ENCODE measurements at places on chromosomes 2 and 18. TPM values are rescaled to one million over a fixed set of nuclear protein-coding genes. Genes with fewer than 3 reads are reported as not detected.

GRCh38 chr18:24934258-24934932, 417.6 kb downstream of the ZNF521 start:
- no peaks in the 10 kb centered on the region for H3K36me3 ChIP-seq
- no peaks in the 10 kb centered on the region for H3K4me1 ChIP-seq
- no peaks in the 10 kb centered on the region for H3K27me3 ChIP-seq
- no peak overlapping the region for H3K4me3 ChIP-seq
- no peak for DNase-seq

DNA sequence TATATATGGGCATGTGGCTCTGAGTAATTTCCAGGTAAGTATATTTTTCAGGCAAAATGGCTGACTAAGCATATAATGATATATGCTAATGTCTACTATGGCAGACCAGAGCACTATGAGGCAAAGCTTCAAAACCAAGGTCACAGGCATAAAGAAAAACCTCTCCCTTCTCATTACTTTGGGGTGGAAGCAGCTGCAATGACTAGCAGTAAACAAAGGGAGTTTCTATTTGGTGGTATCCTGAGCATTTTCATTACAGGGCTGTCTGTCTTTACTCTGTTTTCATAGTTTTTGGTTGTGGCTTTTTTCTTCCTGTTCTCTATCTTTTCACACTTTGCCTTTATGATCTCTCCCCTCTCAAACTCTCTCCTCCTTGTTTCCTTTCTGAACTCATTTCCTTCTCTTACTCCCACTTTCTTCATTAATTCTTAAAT, 15.6 kb downstream of the PDE6D start:
- H3K36me3 ChIP-seq = no peaks in the 10 kb centered on the region
- H3K27me3 ChIP-seq = no peaks in the 10 kb centered on the region
- H3K4me3 ChIP-seq = no peak overlapping the region
- DNase-seq = no peak
- no peak overlapping the region for H3K27ac ChIP-seq

DNA sequence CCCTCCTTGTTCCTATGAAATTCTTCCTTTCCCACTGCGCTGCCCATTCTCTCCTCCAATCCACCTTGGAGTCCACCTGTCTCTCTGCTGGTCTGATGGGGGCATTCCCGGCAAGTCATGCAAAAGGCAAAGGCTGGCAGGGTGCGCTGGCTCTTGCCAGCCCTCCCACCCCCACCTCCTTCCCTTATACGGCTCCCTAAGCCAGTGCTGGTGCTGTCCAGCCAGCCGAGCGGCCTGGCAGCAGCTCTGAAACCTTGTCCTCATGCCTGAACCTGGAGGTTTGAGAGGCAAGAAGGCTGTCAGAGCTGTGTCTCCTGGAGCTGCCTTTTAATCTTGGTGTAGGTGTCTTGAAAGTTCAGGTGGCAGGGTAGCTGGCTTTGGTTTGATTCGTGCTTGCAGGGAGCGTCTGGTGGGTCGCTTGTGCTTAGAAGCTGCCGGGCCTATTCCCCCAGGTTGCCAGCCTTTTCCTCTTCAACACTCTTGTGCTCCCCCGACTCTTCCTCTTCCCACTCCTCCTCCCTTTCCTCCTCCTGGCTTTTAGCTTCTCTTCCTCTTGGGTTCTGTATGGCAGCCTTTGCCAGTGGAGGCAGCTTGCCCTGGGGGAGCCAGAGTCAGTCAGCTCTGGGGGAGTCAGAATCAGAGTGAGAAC, 748 bp downstream of the LIPG start:
- H3K4me3 ChIP-seq = peak overlapping the region; percentile 65
- DNase-seq = no peak
- H3K27ac ChIP-seq = no peak overlapping the region
- no peaks in the 10 kb centered on the region for H3K36me3 ChIP-seq

GRCh38 chr2:212649646-212650045, 111.0 kb upstream of the ERBB4 start:
- DNase-seq = no peak
- H3K4me3 ChIP-seq = no peak overlapping the region
- H3K27me3 ChIP-seq = no peaks in the 10 kb centered on the region
- no peaks in the 10 kb centered on the region for H3K4me1 ChIP-seq
- H3K36me3 ChIP-seq = no peaks in the 10 kb centered on the region

GRCh38 chr2:62831729-62832128, 126.2 kb downstream of the EHBP1 start:
- no peak overlapping the region for H3K27ac ChIP-seq
- H3K27me3 ChIP-seq = no peaks in the 10 kb centered on the region
- no peaks in the 10 kb centered on the region for H3K36me3 ChIP-seq
- no peak overlapping the region for H3K4me3 ChIP-seq

- H3K4me3 ChIP-seq = no peak overlapping the region
- H3K27ac ChIP-seq = no peak overlapping the region
- DNase-seq = no peak
- no peaks in the 10 kb centered on the region for H3K4me1 ChIP-seq
Measured at GRCh38 chr2:85110991-85111560, 22.1 kb upstream of the TCF7L1 start.

DNA sequence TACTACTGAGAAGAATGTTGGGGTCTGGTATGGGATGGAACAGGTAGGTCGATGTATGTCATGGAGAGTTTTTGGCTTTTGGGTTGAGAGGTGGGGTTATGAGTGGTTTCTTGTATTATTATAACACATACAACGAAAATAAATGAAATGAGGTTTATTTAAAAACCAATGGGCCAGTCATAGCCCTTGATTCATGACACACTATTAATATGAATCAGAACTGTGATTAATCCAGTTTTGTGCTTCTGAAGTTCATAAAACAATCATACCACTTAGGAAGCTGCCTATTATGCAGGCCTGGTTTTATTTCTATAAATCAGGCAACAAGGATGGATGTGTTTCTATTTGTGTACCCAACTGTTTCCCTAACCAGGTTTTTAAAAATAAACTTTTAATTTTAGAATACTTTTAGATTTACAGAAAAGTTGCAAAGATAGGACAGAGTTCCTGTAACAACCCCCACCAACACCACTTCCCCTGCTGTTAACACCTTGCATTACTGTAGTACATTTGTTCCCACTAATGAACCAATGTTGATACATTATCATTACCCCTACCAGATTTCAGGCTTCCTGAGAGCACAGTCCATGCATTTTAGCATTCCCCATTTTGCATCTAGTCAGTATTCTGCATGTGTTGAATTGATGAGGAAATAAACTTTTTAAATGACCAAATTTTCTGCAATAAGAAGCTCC, 37.5 kb upstream of the NCOA1 start:
- H3K36me3 ChIP-seq = no peaks in the 10 kb centered on the region
- H3K4me3 ChIP-seq = peak overlapping the region; percentile 11
- H3K4me1 ChIP-seq = peaks cover 4% of the 10 kb centered on the region
- no peak for DNase-seq

DNA sequence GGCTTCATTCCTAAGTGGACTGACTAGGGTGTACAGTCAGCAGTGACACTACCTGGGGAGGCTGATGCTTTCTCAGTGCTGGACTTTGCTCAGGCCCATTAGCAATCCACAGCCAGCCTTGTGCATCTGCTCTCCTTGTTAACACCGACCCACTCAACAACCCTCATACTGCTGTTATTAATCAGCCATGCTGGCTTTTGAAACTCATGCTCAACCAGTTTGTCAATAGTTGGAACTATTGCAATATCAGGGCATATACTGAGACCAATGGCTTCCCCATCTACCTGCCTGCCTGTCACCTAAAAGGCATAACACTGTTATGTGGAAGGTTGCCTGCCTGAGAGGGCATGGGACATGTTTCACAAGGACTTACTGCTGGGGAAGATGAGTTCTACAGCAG, 39.4 kb downstream of the GAD1 start:
- no peaks in the 10 kb centered on the region for H3K27me3 ChIP-seq
- H3K4me1 ChIP-seq = no peaks in the 10 kb centered on the region
- DNase-seq = no peak
- H3K36me3 ChIP-seq = no peaks in the 10 kb centered on the region
- H3K27ac ChIP-seq = no peak overlapping the region
- no peak overlapping the region for H3K4me3 ChIP-seq

- H3K4me3 ChIP-seq = no peak overlapping the region
- no peak overlapping the region for H3K27ac ChIP-seq
- no peaks in the 10 kb centered on the region for H3K4me1 ChIP-seq
- DNase-seq = no peak
- H3K36me3 ChIP-seq = no peaks in the 10 kb centered on the region
Measured at GRCh38 chr2:180966378-180966777, 14.0 kb upstream of the UBE2E3 start.

DNA sequence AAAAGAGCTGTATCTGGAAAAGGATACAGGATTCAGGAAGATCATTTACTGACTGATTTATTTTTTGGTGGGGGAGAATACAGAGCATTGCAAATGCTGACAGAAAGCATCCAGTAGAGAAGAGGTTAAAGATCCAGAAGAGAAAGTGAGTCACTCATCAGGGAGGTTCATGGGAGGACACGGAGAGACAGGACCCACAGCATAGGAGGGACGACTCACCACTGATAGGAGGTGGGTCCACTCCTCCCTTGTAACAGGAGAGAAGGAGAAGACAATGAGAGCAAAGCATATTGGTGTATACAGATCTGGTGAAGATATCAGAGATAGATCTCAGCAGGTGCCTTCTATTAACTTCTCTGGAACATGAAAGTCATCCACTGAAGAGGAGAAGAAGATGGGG, 142.4 kb upstream of the AQP4 start:
- no peak overlapping the region for H3K27ac ChIP-seq
- no peaks in the 10 kb centered on the region for H3K27me3 ChIP-seq

DNA sequence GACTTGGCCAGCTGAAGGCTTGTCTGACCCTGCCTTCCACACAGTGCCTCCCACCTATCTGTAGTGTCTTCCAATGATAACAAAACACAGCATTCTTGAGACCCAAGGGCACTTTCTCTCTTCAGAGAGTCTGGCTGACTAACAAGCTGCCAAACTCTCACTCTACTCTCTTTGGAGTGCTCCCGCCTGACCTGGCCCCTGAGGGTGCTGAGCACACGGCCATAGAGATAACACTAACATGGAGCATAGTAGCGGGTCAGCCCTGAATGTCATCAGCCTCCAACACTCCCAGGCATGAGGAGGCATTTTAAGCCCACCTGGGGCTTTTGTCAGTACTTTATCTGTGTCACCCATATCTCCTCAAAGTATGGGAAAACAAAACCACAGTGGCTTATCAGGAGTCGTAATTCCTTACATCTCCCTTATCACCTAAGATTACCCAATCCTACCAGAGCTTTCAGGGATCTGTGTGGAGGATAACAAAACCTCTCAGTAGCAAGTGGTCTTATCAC, 160.3 kb upstream of the TCF4 start:
- H3K4me3 ChIP-seq = no peak overlapping the region
- H3K27me3 ChIP-seq = no peaks in the 10 kb centered on the region
- H3K27ac ChIP-seq = no peak overlapping the region
- H3K4me1 ChIP-seq = no peaks in the 10 kb centered on the region

DNA sequence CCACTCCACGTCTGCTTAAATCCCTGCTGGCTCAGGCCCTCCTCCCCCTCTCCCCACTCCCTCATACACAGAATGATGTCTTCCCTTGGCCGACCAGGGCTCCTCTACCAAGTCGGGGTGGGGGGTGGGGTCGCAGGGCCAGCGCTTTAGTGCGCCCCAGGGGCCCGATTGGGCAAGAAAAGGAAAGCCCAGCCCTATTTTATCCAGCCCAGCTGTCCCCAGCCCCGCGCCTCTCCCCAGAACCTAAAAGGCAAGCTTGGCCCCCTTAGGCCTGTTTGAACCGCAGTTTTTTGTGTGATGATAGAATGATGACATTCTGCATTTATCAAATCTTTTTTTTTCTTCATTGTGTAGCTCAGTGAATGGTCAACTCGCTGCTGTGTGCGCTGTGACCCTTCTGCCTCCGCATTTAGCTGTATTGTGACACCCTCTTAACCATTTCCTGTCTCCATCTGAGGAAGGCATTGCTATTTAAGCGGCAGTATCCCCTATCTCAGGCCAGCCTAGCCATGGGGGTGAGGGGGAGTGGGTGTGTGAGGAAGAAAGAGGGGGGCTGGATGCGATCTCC, 231.4 kb downstream of the HAUS1 start:
- H3K4me1 ChIP-seq = no peaks in the 10 kb centered on the region
- peak overlapping the region; percentile 68 for H3K4me3 ChIP-seq
- H3K36me3 ChIP-seq = no peaks in the 10 kb centered on the region
- H3K27ac ChIP-seq = no peak overlapping the region
- DNase-seq = no peak
- no peaks in the 10 kb centered on the region for H3K27me3 ChIP-seq

DNA sequence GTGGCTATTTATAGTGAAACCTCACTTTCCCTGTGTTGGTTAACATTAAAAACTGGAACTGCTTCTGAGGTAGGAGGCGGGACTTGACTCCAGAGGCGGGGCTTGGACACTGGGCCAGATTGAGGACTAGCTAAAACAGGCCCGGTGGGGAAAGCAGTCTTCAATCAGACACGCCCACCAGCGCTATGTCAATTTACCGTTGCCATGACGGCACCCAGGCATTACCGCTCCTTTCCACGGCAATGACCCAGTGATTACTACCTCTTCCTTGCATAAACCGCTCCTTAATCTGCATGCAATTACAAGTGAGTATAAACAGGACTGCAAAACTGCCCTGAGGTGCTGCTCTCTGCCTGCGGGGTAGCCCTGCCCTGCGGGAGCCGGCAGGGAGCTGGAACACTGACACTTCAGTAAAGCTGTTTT, 35.3 kb downstream of the LRRFIP1 start:
- H3K4me1 ChIP-seq = peaks cover 7% of the 10 kb centered on the region
- DNase-seq = peak; percentile 89
- peak overlapping the region; percentile 75 for H3K27ac ChIP-seq
- no peaks in the 10 kb centered on the region for H3K36me3 ChIP-seq
- H3K4me3 ChIP-seq = no peak overlapping the region

- no peak for DNase-seq
- H3K4me3 ChIP-seq = no peak overlapping the region
- H3K27ac ChIP-seq = no peak overlapping the region
- no peaks in the 10 kb centered on the region for H3K4me1 ChIP-seq
- H3K27me3 ChIP-seq = no peaks in the 10 kb centered on the region
Measured at GRCh38 chr18:3007491-3007890, 5.5 kb downstream of the LPIN2 start.

DNA sequence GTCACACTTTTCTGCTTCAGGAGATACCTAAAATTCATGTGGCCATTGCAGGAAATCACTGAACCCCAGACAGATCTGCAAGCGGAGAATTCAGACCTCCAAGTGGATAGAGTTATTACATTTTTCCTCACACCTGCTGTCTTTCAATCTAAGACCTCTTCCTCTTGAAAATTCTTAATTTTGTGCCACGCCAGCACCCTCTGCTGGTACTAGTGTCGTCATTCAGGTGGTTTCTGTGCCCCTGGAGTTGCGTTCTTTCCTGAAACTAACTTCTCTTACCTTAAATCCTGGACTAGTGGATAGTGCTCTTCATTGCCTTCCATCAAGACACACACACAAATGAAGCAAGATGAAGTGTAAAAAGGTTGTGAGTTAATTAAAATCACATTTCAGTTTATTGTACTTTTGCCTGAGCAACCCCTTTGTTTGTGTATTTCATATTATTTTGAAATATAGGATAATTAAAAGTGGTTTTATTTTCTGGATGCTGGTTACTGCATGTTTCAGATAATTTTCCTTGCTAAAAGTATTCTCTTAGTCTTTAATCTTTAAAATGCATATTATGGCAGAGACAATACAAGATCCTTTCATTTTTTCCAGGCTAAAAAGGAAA, 1.6 kb upstream of the DNER start:
- no peak overlapping the region for H3K27ac ChIP-seq
- peaks cover 6% of the 10 kb centered on the region for H3K27me3 ChIP-seq
- no peaks in the 10 kb centered on the region for H3K4me1 ChIP-seq
- H3K4me3 ChIP-seq = no peak overlapping the region
- no peak for DNase-seq
- H3K36me3 ChIP-seq = no peaks in the 10 kb centered on the region

The SULT1C2 gene
- 1.9 TPM for total RNA-seq

The HAAO gene
- 4.4 TPM for total RNA-seq

The ZBTB7C gene
- total RNA-seq = 26.5 TPM

The PECR gene
- 10.2 TPM for total RNA-seq

The SNRPD1 gene
- total RNA-seq = 6.7 TPM

The SATB2 gene
- 12.2 TPM for total RNA-seq

The NEB gene
- 2.6 TPM for total RNA-seq

The IL37 gene
- not detected for total RNA-seq

Measured in breast epithelium (tissue), 4 donors.